ENCODE measurements at places on chromosomes 2 and 18.
A peak's percentile ranks its signal among the peaks of the same experiment; 100 is the strongest.

DNA sequence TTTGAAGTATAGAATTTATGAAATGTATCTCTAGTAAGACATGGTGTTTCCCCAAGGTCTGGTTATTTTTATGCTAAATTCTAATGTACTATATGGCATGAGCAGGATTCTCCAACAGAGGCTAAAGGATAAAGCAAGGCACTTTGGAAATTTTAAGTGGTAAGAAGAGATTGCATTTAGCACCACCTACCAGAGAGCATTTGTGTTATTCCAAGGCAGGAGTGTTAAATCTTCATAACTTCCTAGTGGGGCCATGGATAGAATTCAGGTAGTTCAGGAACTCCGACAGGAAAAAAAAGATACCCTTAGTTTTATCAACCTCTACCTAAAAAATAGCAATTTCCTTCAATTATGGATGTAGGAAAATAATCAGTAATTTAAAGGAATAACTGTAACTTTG is 497.4 kb upstream of the CRIM1 start:
- no peak for DNase-seq

GRCh38 chr2:197879812-197880408 is 75.5 kb downstream of the PLCL1 start:
- DNase-seq, result no peak

DNA sequence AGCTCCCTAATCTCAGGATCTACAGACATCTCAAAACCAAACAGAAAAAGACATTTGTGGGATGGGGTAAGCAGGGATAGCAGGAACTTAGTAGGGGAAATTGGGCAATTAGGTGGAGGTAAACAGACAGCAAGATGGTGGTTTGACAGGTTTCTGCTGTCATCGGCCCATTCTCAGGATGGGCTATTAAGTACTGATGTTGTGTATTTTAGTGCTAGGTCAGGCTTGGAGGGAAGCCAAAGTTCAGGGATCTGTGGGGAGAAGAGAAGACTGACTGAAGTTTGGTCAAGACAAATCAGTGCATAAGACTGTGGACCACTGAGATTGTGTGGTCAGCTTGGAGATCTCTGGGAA is 96.8 kb upstream of the THUMPD2 start:
- no peak for DNase-seq

- no peak for DNase-seq
These were observed 52.4 kb downstream of the LONRF2 start for GRCh38 chr2:100269889-100270288.

GRCh38 chr18:57691363-57691762 is 69.7 kb upstream of the NARS1 start:
- DNase-seq, result no peak

DNA sequence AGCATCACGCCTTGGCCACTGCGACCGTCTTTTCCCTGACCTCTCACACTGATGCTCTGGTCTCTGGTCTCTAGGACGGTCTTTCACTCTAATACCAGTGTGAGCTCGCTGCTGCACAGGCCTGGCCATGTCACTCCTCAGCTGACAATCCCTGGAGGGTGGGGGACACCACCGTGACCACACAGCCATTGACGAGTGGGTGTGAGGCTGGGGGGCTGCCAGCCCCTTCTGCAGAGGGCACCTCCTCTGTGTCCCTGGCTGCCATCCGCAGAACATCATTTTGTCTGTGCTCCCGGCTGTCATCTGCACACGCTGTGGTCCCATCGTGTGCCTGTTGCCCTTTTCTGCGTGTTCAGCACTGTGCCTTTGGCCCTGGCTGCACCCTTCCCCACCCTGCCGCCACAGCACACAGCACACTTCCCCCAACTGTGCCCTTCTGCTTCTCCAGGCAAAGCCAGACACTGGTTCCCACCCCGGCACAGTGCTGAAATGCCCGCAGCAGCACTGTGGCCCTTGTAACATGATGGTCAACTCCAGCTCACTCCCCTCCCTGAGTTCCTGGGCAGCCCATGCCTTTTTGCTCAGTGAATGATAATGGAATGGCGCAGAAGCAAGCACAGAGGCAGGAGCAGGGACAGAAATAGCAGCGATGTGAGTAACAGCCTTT is 30.4 kb upstream of the INHBB start:
- DNase-seq, result no peak

- peak; percentile 15 for DNase-seq
These were observed 441.5 kb upstream of the POU3F3 start for GRCh38 chr2:104412384-104412783.
